ENCODE measurements at places on chromosomes 7 and 10. TPM values are rescaled to one million over a fixed set of nuclear protein-coding genes. Genes with fewer than 3 reads are reported as not detected.

The TFAM gene
- total RNA-seq: 13.0 TPM

The PARD3 gene
- 33.5 TPM for total RNA-seq

The CYP3A5 gene
- total RNA-seq: 0.89 TPM

The LMOD2 gene
- total RNA-seq: not detected

The LIPM gene
- total RNA-seq: not detected

The MRC1 gene
- total RNA-seq: not detected

The SOSTDC1 gene
- 0.29 TPM for total RNA-seq

The TRPV6 gene
- not detected for total RNA-seq

The SPAM1 gene
- total RNA-seq: not detected

The DRGX gene
- not detected for total RNA-seq

The DDC gene
- not detected for total RNA-seq

The REPIN1 gene
- 64.2 TPM for total RNA-seq

The H2BK1 gene
- total RNA-seq: not detected

The CHAT gene
- not detected for total RNA-seq

The NPSR1 gene
- not detected for total RNA-seq

The KEL gene
- not detected for total RNA-seq

The KCP gene
- not detected for total RNA-seq

The SYT15 gene
- total RNA-seq: not detected

The CLIP2 gene
- total RNA-seq: 39.2 TPM

The C10orf67 gene
- 0.53 TPM for total RNA-seq

The TET1 gene
- total RNA-seq: 2.8 TPM

The COL17A1 gene
- total RNA-seq: not detected

The PNLIPRP1 gene
- total RNA-seq: not detected

The PNLIPRP2 gene
- total RNA-seq: not detected

The CEP41 gene
- 26.6 TPM for total RNA-seq

The GDF10 gene
- total RNA-seq: not detected

The CYP3A7 gene
- not detected for total RNA-seq

The ASAH2 gene
- total RNA-seq: 0.71 TPM

The PRTFDC1 gene
- total RNA-seq: 15.3 TPM

The NRG3 gene
- not detected for total RNA-seq

The COX19 gene
- total RNA-seq: 3.2 TPM

The OR2A42 gene
- total RNA-seq: not detected

The SEC61G gene
- total RNA-seq: 943 TPM

The FAM185A gene
- 3.5 TPM for total RNA-seq

The TSPAN33 gene
- 2.6 TPM for total RNA-seq

The RBP3 gene
- under 0.01 TPM for total RNA-seq

The CFAP46 gene
- total RNA-seq: 0.53 TPM

The JAKMIP3 gene
- 0.35 TPM for total RNA-seq

The UCN3 gene
- total RNA-seq: not detected

The CARD11 gene
- 3.9 TPM for total RNA-seq

The FXYD4 gene
- total RNA-seq: not detected

The FIS1 gene
- 308 TPM for total RNA-seq

The LRRC4 gene
- not detected for total RNA-seq

The PTPRN2 gene
- 1.1 TPM for total RNA-seq

The NME8 gene
- total RNA-seq: not detected

The CC2D2B gene
- not detected for total RNA-seq

The CREB5 gene
- 2.3 TPM for total RNA-seq

The TSPAN13 gene
- 19.0 TPM for total RNA-seq

The ANAPC16 gene
- total RNA-seq: 63.3 TPM

The PTF1A gene
- not detected for total RNA-seq

All from myometrial cell (primary cell).